ENCODE measurements at places on chromosomes 6 and 20.

GRCh38 chr6:71402096-71402495, 113.5 kb downstream of the OGFRL1 start:
- no peaks in the 10 kb centered on the region for H3K4me1 ChIP-seq
- H3K36me3 ChIP-seq = no peaks in the 10 kb centered on the region
- H3K4me3 ChIP-seq = no peak overlapping the region
- no peak for DNase-seq

DNA sequence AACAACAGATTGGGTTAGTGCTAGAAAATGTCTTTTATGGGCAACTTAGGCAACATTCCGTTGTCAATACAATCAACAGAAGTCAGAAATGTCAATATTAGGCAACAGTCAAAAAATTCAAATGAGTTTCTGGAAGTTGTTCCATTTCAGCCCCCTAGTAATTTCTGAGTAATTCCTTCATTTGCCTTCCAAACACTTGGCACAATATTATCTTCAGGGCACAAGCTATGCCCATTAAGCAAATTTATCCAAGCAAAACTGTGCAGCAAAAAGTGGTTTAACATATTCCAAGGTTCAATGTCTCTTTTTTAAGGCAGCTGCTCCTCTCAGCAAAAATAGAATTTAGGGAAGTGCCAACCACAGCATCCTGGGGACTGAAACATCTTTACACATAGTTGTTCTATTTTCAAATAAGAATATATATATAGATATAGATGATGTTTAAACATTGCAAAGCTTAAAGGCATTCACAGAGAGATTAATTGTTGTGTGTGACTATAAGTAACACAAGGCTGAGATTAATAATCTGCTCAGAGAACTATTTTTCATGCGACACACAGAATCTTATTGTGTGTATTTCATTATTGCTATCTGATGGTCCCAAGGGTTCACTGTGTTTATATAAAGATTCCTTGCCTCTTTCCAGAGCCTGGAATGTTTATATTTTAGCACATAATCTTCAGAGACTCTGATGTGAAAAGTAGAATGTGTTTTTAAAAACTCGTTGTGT, 75.2 kb upstream of the ADTRP start:
- no peak overlapping the region for H3K27ac ChIP-seq
- H3K27me3 ChIP-seq = no peaks in the 10 kb centered on the region
- no peak overlapping the region for H3K4me3 ChIP-seq
- peaks cover 5% of the 10 kb centered on the region for H3K4me1 ChIP-seq
- H3K36me3 ChIP-seq = no peaks in the 10 kb centered on the region

GRCh38 chr6:3732345-3733141, 19.0 kb downstream of the PXDC1 start:
- H3K27ac ChIP-seq = no peak overlapping the region
- H3K4me1 ChIP-seq = peaks cover 2% of the 10 kb centered on the region
- no peak overlapping the region for H3K4me3 ChIP-seq
- DNase-seq = peak; percentile 75
- peaks cover 3% of the 10 kb centered on the region for H3K27me3 ChIP-seq

GRCh38 chr6:38588631-38589366, 50.9 kb downstream of the BTBD9 start:
- no peak overlapping the region for H3K4me3 ChIP-seq
- peaks cover 18% of the 10 kb centered on the region for H3K4me1 ChIP-seq
- no peak for DNase-seq
- H3K27me3 ChIP-seq = no peaks in the 10 kb centered on the region
- no peak overlapping the region for H3K27ac ChIP-seq
- H3K36me3 ChIP-seq = peaks cover 12% of the 10 kb centered on the region

DNA sequence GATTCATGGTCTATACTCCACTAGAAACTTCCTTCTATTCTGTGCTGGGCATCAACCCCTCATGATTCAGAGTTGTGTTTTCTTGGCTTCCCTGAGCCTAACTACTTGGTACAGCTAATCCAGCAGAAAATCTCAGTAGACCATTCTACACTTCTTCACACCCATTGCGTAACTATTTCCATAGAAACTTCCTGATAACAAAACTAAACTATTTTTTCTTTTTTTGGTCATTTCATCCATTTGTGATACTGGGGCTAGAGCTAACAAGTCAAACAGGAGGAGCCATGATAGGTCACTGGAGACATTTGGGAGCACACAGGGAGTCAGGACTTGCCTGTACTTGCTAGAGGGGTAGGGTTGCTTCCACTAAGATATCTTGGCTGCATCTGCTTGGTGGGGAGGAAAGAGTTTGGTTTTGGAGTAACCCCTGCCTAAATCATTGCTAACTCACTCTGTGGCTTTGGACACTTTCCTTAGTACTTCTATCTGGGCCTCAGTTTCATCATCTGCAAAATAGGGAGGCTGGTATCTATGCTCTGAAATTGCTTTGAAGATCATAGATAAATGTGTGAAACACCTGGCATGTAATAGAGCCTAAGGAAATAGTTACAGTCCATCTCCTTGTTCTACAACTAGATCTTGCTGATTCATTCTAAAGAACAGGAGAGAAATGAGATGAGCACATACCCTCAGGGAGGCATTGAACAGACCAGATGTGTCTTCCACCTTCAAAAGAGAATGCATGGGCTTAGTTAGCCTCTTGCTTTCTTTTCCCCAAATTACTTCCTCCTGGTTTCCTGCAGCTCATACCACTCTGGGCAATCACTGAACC, 127.9 kb upstream of the ADGRF1 start:
- H3K4me3 ChIP-seq = no peak overlapping the region
- no peaks in the 10 kb centered on the region for H3K4me1 ChIP-seq
- H3K27ac ChIP-seq = no peak overlapping the region

DNA sequence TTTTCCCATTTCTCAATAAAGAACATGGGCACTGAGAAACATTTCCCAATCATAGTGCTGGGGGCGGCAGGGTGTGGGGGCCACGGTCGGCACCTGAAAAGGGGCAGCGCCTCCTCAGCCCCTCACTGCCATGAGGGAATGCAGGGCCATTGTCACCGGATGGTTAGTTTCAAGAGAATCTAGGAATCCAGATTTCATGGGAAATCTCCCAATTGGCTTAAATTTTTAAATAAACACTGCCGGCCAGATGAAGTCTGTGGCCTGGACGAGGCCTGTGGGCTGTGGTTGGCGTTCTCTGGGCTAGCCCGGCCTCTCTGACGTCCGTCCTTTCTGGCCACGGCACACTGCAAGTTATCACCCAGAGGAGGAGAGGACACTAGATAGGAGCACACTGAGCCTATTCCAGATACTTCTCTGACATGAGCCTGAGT, 25.6 kb downstream of the MANBAL start:
- no peak overlapping the region for H3K4me3 ChIP-seq
- H3K27me3 ChIP-seq = no peaks in the 10 kb centered on the region
- no peak overlapping the region for H3K27ac ChIP-seq
- H3K4me1 ChIP-seq = peaks cover 28% of the 10 kb centered on the region
- H3K36me3 ChIP-seq = peaks cover 6% of the 10 kb centered on the region
- no peak for DNase-seq

- peaks cover 18% of the 10 kb centered on the region for H3K4me1 ChIP-seq
- H3K4me3 ChIP-seq = no peak overlapping the region
- H3K36me3 ChIP-seq = peaks cover 18% of the 10 kb centered on the region
- no peak overlapping the region for H3K27ac ChIP-seq
- DNase-seq = no peak
These were observed 87.0 kb downstream of the ZMYND8 start for GRCh38 chr20:47269309-47270165.

DNA sequence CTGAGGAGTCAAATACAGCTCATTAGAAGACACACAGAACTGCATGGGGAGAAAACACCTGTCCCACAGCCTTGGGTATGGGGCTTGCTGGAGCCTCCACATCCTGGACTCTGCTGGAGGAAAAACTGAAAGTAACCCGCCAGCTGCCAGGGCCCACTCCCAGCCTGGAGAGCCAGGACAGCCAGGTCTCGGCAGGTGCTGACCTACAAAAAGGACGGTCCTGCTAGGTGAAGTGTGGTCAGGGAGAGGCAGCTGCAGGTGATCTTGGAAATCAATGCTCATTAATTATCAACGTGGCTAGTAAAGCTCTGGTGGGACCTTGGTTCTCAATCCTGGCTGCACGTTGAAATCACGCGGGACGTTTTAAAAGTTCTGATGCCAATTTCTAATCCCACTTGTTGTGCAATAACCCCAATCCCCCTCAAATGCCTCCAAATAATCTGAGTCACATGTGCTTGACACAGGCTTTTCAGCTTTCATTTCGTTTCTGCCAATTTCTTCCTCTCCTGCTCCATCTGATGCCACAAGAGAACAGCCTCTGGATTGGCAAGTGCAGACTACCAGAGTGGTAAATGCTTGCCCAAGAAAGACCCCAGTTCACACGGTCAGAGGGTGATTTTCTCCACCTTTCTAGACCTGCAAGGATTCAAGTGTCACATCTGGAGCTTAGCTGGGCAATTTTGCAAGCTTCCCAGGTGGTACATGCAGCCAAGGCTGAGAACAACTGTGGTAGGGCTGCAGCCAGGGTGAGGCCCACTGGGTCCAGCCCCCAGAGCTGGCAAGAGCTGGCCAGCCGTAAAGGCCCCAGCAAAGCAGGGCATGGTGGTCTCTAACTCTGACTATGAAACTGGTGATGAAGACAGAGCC, 252.3 kb upstream of the QKI start:
- no peak overlapping the region for H3K4me3 ChIP-seq
- no peaks in the 10 kb centered on the region for H3K4me1 ChIP-seq
- no peaks in the 10 kb centered on the region for H3K36me3 ChIP-seq
- H3K27me3 ChIP-seq = no peaks in the 10 kb centered on the region
- DNase-seq = no peak
- no peak overlapping the region for H3K27ac ChIP-seq

- H3K27ac ChIP-seq = no peak overlapping the region
- no peaks in the 10 kb centered on the region for H3K4me1 ChIP-seq
- H3K4me3 ChIP-seq = no peak overlapping the region
- peaks cover 3% of the 10 kb centered on the region for H3K36me3 ChIP-seq
- H3K27me3 ChIP-seq = peaks cover 3% of the 10 kb centered on the region
- no peak for DNase-seq
These were observed 46.1 kb upstream of the PSMF1 start for GRCh38 chr20:1072258-1072657.

DNA sequence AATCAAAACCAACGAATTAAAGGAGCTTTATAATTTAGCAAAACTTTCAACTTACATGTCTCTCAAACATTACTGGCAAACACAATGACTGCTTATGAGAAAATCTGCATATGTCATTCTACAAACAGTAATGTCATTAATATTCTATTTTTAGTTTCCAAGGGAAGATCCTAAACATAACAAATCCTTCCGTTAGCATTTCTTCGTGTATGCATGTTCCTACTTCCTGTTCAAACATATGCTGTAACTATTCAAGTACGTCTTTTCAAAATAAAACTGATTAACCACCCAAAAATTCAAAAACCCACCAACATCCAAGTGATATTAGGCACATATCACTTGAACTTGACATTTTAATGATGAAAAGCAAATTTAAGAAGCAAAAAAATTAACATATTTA, 131.3 kb downstream of the HACE1 start:
- no peaks in the 10 kb centered on the region for H3K27me3 ChIP-seq
- peaks cover 12% of the 10 kb centered on the region for H3K36me3 ChIP-seq
- no peak overlapping the region for H3K4me3 ChIP-seq
- DNase-seq = no peak
- no peaks in the 10 kb centered on the region for H3K4me1 ChIP-seq

- no peak for DNase-seq
- H3K27me3 ChIP-seq = peaks cover 29% of the 10 kb centered on the region
- no peak overlapping the region for H3K4me3 ChIP-seq
- no peak overlapping the region for H3K27ac ChIP-seq
- H3K4me1 ChIP-seq = no peaks in the 10 kb centered on the region
These were observed 23.6 kb downstream of the FOXQ1 start for GRCh38 chr6:1335367-1336037.

- no peak for DNase-seq
- peaks cover 7% of the 10 kb centered on the region for H3K36me3 ChIP-seq
- H3K27ac ChIP-seq = peak overlapping the region; percentile 1
- peaks cover 74% of the 10 kb centered on the region for H3K4me1 ChIP-seq
These were observed 91.7 kb downstream of the SCML4 start for GRCh38 chr6:107732461-107732860.

DNA sequence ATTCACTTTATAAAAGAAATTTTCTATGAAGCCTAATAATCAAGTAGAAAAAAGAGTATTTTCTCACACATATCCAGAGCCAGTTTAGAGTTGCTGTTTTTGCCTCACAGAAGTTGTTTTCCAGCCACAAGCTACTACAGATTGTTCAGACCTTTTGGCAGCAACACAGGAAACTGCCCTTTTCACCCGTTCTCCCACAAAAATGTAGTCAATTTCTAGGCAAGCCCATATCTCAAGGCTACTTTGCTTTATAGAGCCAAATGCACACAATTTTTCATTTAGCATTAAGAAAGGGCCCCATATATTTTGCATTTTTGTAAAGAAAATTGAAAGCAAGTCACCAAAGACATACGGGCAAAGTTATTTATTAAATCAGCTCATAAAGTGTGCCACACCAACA, 49.5 kb downstream of the EPB41L2 start:
- H3K4me1 ChIP-seq = no peaks in the 10 kb centered on the region
- no peak overlapping the region for H3K4me3 ChIP-seq
- no peak overlapping the region for H3K27ac ChIP-seq
- no peaks in the 10 kb centered on the region for H3K27me3 ChIP-seq
- DNase-seq = no peak
- peaks cover 14% of the 10 kb centered on the region for H3K36me3 ChIP-seq

Measured in activated naive CD4-positive, alpha-beta T cell treated with anti-CD3 and anti-CD28 coated beads for 36 hours (primary cell).